ENCODE measurements at places on chromosomes 1 and 21.
A peak's percentile ranks its signal among the peaks of the same experiment; 100 is the strongest.

DNA sequence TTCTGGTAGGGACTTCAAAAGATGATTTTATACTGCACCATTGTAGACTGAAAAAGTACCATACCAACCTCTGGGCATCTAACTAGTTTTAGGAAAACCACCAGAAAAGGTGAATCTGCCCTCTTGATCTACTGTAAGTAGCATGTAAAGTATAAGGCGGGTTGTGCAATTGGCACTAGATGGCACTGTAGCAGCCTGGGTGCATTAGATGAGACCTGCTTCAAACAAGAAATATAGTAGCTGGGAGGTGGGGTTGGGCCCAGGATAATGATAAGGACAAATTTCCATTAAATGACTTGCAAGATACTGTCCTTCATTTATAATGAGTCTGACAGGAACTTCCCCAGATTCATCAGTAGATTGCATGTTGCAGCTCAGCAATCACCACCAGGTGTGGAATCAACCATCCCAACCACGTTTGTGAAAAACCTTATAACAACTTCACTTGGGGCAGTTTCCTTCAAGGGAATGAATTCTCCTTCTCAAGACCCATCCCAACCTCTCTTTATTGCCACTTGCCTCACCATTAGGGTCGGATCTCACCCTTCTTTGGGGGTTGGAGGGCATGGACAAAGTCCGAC is 37.3 kb upstream of the IL10 start:
- no peak for DNase-seq

- no peak for DNase-seq
These were observed 573 bp downstream of the PSMG1 start for GRCh38 chr21:39182484-39183271.

DNA sequence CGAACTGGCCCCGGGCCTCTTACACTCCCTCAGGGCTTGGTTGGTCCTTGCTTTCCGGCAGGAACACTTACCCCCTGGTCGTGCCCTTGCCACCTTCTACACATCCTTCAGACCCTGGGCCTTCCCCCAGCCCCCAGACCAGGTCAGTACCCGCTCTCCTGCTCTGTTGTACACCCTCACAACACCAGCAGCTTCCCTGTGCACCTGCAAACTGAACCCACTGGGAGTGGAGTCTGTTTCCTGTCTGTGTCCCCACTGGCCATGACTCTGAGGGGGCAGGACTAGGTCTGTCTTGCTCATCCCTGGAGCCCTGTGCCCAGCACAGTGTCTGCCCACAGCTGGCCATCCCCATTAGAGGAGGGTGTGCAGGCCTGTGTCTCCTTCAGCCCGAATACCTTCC is 2.1 kb upstream of the TMEM200B start:
- no peak for DNase-seq

- DNase-seq: no peak
These were observed 26.1 kb downstream of the PKP1 start for GRCh38 chr1:201309416-201309815.

DNA sequence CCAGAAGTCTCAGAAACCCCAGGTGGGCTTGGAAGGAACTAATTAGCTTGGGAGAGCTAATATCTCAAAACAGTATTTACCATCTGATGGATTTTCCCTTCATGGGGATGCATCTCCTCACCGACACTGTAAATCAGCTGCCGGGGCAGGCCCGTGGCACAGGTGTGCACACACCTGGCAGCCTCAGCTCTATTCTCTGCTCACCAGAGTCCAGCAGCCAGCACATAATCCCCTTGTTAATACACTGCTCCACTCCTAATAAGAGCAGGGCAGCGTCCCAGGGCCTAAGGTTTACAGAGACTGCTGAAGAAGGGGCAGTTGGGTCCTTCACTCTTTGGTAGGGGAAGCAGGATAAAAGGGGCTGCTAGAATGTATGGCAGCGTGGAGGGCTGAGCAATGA is 200.0 kb downstream of the TOMM20 start:
- no peak for DNase-seq

DNA sequence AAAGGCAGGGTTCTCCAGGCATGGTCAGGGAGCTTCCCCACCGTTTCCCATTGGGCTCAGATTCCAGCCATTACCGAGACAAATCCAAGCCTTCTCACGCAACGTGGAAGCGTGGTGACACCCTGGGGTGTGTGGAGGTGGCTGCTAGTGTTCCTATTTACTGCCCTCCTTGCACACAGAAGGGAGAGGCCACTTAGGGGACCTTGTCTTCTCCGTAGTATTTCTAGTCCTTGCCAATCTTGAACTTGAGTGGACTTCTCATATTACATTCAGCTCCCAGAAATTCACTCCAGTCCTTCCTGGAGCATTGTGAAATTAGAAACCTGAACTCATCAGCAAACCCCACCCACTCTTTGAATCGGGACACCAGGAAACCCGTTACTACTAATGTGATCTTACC is 131.6 kb downstream of the AJAP1 start:
- no peak for DNase-seq

- no peak for DNase-seq
These were observed 6.5 kb downstream of the BLACAT1 start for GRCh38 chr1:205449254-205449749.

DNA sequence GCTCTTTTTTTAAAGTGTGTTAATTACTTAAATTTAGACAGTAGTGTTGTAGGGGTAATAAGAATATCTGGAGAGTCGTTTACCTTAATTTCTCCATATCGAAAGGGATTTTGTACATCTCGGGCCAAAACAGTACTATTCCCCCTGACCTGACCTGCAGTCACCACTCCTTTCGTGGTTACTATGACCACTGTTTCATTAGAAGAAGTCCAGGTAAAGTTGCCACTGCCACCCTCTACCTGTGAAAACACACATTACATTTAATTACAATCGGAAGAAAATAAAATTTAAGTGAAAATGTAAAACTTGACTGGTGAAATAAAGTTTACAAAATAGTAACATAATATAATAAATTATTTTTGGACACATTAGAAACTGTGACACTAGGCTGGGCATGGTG is 37.2 kb downstream of the NUP210L start:
- DNase-seq: no peak

DNA sequence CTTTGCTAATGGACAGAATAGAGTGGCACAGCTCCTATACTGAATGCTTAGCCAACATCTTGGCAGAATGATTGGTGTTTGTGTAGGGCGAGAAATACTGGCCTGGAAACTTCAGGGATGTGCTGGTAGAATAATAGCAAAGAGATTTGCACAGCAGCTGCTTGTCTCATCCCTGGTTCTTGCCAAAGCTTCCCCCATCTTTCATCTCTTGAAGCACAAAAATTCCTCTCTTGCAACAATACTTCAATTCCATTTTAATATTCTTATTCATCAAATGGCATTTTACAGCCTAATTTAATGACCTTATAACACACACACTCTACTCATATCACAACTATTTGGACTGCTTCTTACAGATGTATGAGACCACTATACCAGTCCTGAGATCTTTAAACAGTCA is 37.7 kb downstream of the LHX8 start:
- DNase-seq: no peak

GRCh38 chr1:206573762-206574161 is 38.5 kb downstream of the EIF2D start:
- DNase-seq: no peak

- no peak for DNase-seq
These were observed 65.3 kb upstream of the PSEN2 start for GRCh38 chr1:226804907-226805759.

- DNase-seq: peak; percentile 35
These were observed 81.5 kb downstream of the ABCA4 start for GRCh38 chr1:94039514-94039870.

- no peak for DNase-seq
These were observed 1.3 kb downstream of the ACTRT2 start for GRCh38 chr1:3022511-3022973.

DNA sequence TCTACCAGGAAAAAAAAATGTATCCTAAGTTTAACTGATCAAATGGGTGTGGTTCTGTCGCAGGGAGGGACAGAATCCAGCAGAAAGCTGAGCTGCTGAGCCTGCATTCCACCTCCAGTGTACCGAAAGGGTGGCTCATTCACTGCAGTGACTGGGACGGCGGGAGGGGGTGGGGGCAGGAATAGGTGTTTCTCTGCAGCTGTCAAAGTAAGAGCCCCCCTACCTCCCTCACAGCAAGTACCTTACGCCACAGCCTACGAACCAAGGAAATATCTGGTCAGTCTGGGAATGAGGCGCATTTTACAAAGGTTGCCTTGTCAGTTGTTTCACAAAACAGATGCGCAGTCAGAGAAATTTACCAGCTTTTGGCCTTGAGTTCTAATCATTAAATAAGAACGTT is 1.7 kb downstream of the S100B start:
- DNase-seq: no peak

- no peak for DNase-seq
These were observed 134.0 kb downstream of the TOMM20 start for GRCh38 chr1:234994436-234995295.

DNA sequence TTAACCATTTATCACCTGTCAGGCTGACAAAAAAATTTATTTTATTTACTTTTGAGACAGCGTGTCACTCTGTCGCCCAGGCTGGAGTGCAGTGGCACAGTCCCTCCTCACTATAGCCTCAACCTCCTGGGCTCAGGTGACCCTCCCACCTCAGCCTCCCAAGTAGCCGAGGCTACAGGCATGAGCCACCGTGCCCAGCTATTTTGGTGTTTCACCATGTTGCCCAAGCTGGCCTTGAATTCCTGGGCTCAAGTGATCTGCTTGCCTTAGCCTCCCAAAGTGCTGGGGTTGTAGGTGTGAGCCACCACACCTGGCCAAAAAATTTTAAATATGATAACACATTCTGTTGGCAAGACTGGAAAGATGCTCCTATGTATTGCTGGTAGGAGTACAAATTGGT is 11.1 kb downstream of the IPO9 start:
- no peak for DNase-seq

DNA sequence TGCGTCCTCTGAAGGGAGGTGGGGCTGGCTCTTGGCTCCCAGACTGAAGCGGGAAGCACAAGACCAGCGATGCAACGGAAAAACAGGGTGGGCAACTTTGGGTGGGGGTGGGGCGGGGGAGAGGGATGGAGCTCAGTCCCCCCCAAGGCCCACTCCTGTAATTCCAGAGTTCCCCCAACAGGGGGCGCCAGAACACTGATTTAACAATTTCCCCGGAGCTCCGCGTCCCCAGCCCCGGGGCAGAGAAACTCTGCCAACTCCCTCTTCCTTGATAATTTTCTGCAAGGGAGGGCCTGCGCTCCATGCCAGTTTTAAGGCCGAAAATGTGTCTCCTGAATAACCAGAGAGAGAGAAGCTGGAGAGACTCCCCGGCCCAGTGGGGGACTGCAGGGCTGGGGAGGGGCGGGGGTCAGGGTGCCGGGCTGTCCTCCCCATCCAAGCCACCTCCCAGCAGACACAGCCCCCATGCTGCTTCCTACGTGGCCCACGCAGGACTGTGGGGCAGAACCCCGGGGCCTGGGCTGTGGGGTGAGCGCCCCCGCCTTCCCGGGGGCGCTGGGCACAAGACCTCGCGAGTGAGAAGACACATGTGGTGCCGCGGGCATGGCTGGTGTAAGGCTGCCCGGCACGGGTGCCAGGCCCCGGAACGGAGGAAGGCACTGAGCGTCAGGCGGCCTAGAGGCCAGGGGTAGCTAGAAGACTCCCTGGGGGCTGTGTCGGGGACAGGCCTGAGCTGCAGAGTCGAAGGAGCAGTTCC is 51.4 kb downstream of the KIF21B start:
- DNase-seq: peak; percentile 58

DNA sequence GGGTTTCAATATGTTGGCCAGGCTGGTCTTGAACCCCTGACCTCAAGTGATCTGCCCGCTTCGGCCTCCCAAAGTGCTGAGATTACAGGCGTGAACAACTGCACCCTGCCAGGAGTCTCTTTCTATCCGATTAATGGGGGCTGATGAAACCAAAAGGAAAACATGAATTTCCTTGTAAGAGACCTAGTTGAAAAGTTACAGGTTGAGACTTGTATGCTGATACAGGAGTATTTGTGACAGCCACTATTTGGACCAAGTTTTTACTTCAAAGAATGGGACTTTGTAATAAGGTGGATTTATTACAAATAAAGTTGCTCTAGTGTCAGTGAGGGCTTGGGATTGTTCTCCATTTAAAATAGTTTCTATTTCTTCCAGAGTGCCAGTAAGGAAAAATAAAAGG is 43.6 kb upstream of the TMEM61 start:
- DNase-seq: no peak

DNA sequence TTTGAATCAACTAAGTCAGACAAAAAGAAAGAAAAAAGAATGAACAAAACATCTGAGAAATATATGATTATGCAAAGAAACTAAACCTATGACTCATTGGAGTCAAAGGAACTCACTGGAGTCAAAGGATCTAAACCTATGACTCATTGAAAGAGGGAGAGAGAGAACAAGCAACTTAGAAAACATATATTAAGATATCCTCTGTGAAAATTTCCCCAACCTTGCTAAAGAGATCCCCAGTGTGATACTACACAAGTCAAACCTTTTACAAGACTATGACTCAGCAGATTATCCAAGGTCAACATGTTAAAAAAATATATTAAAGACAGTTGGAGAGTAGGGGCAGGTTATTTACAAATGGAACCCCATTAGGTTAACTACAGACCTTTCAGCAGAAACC is 1538.3 kb downstream of the NCAM2 start:
- DNase-seq: no peak

GRCh38 chr21:46077674-46078101 is 20.2 kb upstream of the COL6A2 start:
- DNase-seq: no peak

GRCh38 chr1:88673446-88673845 is 10.6 kb upstream of the PKN2 start:
- no peak for DNase-seq

GRCh38 chr1:230901671-230902070 is 33.4 kb upstream of the C1orf198 start:
- no peak for DNase-seq

GRCh38 chr1:110340207-110340468 is 961 bp downstream of the RBM15 start:
- no peak for DNase-seq

DNA sequence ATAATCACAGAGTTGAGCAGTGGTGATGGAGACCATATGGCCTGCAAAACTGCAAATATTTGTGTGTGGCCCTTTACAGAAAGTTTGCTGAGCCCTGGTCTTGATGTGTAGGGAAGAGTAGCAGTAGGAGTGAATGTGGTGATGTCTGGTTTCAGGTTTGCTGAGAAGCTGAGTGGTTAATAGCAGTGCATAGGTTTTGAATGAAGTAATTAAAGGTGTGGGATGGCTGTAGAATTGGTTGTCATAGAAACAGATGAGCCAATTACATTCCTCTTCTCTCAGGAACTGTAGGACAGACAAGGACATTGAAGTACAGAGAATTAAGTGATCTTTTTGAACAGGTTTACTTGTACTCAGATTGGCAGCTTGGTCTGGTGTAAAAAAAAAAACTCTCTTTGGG is 37.4 kb downstream of the PRDM2 start:
- DNase-seq: no peak

DNA sequence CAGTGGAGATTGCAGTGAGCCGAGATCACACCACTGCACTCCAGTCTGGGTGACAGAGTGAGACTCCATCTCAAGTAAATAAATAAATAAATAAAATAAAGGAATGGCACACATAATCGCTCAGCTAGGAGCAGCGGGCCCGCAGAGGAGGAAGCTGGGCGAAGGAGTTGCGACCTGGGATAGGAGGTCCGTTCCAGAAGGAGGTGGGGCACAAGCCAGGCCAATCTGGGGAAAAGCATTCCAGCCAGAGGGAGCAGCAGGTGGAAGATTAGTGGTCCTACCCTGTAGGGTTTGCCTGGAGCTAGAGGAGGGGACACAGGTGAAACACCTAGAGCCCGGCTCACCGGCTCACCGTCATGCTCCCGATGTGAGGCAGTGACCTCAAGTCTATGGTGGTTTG is 40.3 kb upstream of the CASZ1 start:
- DNase-seq: no peak

Data from activated CD4-positive, alpha-beta T cell treated with anti-CD3 and anti-CD28 coated beads, Interleukin-2, amount 50 U/mL, for 4 hours (primary cell).